ENCODE measurements at places on chromosomes 2 and 18.

DNA sequence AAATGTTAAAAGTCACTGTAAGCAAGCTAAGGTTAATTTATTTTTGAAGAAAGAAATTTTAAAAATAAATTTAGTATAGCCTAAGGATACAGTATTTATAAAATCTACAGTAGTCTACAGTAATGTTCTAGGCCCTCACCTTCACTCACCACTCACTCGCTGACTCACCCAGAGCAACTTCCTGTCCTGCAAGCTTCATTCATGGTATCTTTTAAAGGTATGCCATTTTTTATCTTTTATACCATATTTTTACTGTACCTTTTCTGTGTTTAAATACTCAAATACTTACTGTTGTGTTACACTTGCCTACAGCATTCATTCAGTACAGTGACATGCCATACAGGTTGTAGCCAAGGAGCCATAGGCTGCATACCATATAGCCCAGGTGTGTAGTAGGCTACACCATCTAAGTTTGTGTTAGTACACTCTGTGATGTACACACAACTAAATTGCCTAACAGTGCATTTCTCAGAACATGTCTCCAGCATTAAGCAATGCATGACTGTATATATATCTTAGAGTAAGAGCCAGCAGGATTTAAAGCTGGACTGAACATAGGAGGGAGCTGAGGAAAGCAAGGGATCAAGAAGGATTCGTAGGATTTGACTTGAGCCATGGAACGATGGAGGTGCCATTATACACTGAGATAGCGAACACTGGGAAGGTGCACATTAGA is 83.1 kb upstream of the KLF7 start:
- no peak for DNase-seq

DNA sequence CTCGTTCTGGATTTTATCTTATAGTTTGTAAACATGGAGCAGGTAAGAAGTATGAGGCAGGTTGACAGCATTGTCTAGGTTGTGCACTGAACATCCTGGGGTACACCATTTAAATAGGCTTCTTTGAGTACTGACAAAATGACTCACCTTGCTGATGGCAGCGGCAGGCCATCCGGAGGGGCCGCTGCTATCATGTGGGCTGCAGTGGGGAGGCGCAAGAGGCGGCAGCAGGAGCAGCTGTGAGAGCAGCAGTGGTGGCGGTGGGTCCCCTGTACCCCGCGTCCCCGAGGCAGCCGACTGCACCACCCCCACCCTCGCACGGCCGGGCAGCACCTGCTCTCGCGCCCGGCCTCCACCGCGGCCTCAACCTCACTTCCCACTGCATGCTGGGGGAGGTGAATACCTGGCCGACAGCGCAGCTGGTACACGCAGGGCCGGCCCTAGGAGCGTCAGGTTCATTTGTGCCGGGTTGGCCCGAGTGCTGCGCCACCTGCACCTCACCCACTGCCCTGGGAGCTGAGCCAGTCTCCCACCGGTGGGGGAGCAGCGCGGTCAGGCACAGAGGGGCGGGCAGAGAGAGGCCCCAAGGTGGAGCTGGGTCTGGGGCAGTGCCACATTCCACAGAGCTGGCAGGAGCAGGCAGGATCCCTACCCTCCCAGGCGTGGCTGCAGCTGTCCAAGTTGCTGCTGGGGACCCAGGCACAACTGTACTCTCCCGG is 154.5 kb upstream of the RBMS1 start:
- no peak for DNase-seq

DNA sequence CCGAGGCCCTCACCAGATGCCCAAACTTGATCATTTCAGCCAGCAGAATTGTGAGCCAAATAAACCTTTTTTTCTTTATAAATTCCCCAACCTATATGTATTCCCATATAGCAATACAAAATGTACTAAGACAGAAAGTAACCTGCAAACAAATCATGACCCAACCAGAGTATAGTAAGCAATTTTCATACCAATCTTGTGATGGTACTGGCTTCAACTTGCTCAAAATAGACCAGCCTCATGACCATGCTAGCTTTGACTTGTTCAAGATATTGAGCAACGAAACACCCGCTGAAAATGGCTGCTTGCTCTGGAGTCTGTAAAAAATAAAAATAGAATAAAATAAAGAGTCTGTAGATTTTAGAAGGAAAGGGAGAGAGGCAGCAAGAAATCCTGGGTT is 97.6 kb downstream of the C1D start:
- no peak for DNase-seq

DNA sequence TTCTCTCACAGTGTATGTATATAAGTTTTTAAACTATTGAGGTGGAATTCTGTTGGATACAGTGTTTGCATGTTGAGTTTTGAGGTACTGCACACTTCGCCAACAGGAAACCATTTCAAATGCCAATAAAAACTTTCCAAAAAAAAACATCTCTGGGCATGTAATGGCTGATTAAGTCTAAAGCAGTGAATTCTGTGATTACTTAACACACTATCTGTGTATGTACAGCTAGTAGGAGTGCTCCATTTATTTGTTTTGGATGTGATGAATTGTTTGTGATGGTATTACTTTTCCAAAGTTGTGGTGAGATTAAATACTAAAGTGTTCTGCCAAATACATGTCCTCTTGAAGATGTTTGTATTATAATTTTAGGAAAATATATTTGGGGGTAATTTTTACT is 31.1 kb downstream of the MMADHC start:
- DNase-seq: no peak

DNA sequence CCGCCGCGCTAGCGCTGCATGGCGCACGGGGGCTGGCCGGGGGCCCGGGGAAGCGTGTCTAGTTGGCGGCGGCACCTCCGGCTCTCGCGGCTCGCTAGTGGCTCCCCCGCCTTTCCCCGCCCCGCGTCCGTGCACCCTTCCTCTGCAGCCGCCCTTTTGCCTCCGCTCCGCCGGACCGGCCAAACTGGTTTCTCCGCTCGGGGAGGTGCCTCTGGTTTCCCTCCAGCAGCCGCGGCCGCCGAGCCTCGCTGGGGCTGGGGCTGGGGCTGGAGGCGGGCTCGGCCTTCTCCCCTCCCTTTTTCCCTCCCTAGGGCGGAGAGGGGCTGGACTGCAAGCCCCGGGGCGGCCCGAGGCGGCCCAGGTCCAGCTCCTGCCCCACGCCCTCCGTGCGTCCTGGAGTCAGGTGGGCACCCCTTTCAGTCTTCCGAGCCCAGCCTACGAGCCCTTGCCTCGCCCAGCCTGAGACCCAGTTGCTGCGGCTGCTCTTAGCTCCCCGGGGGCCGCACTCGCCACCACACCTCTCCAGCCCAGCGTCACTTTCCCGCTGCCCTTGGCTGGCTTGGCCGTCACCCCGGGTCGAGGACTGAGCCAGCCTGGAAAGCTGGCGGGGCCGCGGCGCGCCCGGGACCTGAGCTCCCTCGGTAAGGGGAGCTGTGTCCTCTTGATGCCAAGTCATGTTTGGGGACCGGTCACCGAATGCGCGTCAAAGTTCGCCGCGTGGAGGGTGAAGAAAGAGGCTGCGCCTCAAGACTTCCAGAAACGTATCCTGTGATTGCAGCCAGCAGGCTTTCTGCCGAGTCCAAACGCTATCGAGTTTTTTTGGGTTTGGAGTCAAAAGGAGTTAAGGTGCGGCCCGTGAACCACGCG is at the start of gene ATP8B1:
TSS of gene ATP8B1 (minus strand) at position 213 of the 867 bp plus-strand sequence. CDS start 71,508 bp downstream, outside the sequence.
- no peak for DNase-seq

GRCh38 chr2:154670083-154670482 is 28.4 kb upstream of the KCNJ3 start:
- no peak for DNase-seq

- DNase-seq: no peak
These were observed 1224.8 kb upstream of the ZEB2 start for GRCh38 chr2:145744541-145745386.

All from C1 segment of cervical spinal cord (tissue), 14 donors.